ENCODE measurements at places on chromosomes 5 and 9.
A peak's percentile ranks its signal among the peaks of the same experiment; 100 is the strongest.

- DNase-seq, result no peak
These were observed 16.9 kb downstream of the GSN start for GRCh38 chr9:121284733-121285451.

GRCh38 chr5:172282272-172283019 lies 1.1 kb downstream of the UBTD2 start:
- DNase-seq, result no peak

DNA sequence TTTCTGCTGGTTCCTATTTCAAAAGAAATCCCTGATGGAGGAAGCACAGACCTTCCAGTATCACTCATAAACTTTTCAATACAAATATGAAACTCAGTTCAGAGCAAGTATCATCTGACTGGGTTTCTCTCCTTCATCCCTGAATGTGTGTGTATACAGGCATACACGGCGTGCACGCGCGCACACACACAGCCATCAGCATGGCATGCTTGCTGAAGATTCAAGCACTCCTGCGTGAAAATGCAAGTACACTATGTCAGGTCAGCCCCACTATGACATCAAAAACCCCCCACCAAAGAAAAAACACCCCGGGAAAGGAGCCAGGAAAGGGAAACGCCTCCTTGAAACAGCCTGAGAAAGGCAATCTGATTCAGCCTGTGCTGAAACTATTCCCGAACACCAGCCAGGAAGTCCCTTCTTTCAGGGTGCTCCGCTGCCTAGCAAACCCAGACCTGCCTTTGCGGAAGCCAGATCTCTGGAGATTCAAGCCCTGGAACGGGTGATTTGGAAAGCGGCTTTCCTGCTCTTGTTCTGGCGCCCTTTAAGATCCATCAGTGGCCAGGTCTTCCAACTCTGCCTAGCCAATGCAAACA lies 831 bp downstream of the KLHL3 start:
- no peak for DNase-seq

DNA sequence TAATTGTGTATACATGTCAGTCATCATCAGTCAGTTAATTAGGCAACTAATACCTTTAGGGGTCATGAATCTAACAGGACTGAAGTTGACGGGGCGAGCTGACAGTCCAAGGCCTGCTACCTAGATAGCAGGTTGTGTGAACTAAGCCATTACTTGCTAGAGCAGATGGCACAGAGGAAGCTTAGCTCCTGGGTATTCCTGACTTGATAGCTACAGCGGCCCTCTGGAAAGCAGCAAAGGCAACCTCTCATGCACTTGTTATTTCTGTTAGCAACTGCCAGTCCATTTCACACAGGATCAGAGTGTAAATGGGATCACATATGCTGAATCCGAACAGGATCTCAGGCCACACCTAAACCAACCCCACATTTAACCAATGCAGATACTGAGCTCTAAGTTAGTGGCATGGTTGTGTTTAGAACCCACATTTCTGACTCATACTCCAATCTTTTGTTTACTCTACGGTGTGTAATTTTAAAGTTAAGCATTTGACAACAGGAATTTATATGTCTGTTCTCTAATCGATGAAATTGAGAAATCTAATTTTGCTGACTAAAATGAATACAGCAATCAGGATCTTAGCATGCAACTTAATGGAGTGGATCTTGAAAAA lies 521.3 kb upstream of the ZNF608 start:
- DNase-seq, result no peak

DNA sequence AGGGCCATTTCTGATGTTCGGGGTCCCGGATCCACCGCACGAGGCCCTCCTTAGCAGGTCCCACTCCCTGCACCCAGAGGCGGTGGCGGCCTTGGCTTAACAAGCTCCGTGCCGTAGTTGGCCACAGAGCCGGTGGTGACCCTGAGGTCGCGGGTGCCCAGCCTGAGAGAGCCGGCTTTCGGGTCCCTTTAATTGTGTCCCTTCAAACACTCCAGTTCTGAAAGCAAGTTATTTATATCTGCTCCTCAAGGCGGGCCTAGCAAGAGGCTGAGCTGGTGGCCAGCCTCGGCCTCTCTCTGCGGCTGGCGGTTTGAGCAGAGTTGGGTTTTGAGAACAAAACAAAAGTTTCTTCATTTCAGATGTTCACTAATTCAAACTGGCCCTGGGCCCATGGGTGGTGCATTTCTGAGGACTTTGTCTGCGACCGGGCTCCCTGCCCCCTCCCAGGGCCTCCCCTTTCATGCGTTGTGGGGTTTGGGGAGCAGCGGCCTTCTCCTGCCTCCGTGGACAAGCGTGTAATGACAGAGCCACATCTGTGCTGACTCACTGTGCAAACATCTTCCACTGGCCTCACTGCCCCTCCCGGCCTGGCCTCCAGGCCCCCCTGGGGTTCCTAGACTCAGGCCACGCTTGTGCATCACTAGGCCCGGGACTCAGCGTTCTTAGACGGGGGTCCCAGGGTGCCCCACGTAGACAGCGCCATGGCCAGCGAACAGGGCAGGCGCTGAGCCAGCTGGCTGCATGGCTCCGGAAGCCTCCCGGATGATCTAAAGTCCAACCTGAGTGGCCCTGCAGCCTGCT lies 49.4 kb upstream of the COL5A1 start:
- DNase-seq, result no peak

GRCh38 chr5:178991190-178992145 lies 3.7 kb downstream of the GRM6 start:
- DNase-seq, result no peak

- no peak for DNase-seq
These were observed 21.4 kb upstream of the ANXA2R start for GRCh38 chr5:43061352-43062075.

DNA sequence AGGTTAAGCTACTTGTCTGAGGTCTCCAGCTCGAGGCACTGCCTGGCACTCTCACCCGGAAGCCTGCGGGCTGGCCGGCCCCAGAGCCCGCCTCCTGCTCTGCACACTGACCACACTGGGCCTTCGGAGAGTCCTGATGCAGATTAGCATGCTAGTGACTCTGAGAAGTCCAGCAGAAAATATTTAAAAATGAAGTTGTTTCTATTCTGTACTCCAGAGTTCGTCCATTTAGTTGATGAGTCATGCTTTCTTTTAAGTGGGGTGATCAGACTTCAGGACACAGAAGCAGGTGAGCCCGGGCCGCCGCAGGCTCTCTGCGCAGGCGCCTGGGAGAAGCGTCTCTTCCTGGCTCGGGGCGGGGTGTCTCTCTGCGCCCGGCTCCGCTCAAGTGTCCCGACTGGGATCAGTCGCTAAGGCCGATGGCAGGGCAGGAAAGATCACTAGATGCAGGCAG lies 32.5 kb downstream of the FAM240B start:
- DNase-seq, result no peak

DNA sequence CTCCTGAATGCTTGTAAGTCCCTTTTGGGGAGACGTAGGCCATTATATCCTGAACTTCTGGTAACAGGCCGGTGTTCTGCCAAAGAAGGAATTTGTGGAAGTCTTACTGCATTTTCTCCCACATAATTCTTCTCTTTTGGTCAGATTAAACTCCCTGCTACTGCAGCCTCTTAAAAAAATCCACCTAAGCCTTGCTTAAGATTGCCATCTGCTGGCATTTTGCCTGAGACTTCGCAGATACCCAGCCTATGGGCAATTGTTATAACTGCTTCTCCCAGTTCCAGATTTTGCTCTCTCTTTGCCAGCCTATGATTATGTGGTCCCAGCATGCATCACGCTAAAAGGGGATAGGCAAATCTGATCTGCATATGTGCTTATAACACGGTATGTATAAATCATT lies 391.6 kb upstream of the CHD1 start:
- no peak for DNase-seq

DNA sequence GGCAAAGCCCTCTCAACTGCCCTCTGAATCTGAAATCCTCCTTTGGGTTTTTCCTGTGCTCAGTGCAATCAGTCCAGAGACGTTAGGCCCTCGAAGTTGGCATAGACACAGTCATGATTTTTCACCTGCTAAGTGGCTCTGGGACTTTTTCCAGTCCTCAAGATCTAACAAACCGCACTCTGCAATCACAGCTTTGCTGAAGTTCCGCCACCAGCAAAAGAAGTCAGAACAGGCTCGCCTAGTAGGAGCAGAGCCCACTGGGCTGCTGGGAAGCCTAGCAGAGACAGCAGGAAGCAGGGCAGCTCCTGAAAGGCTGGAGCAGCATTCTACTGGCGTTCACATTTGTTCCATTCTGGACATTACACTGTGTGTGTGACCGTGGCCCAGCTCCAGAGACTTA lies 222.8 kb upstream of the KIF2A start:
- no peak for DNase-seq

DNA sequence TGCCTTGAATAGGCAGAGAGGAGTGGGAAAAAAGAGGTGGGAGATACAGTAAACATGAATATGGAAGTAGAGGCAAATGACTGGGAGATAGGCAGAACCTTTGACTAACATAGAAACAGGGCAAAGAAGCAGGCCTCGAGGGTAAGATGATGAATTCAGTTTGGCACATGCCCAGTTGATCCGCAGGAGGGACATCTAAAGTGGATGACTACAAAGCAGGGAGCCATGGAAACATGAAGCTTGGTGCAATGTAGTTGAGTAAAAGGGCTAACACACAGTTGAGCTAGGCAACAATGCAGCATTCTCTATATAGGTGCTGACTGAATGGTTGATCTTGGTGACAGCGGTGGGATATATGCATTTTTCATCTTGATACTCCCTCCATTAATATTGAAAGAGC lies 253.8 kb downstream of the DMRT2 start:
- no peak for DNase-seq

GRCh38 chr9:113620377-113621161 lies 157.0 kb downstream of the RGS3 start:
- DNase-seq, result no peak

DNA sequence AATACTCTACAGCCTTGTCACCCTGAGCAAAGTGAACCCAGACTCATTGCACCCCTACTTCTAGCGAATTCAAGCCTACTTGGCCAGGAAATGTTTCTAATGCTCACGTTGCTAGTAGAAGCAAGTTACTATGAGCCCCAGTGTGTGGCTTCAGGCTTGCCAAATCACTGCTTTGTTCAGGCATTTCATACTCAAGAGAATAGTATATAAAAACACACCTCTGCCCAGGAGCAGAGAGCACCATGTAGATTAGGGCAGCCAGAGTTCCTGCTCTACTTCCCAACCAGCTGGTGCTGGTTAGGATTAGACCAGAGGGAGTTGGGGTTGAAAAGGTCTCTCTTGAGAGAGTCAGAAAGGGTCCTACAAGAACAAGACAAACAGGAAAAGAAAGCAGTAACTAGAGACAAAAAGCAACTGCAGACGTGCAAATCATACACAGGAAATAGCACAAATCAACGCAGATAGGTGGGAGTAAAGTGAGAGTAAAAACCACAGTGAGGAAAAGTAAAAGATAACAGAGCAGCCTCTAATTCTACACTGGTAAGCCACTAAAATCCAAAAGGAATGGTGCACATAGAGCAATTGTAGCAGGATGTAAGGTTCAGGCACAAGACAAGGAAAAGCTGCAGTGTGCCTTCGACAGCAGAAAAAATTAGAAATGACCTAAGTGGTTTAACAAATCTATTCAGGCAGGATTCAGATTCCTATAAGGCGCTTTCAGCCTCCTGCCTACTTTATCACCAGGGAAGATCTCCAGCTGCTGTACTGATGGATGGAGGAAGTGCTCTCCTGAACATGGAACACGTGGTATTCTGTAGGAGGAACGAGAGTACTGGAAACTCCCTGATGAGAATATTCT lies 49.6 kb upstream of the KIF2A start:
- DNase-seq, result peak; percentile 3

GRCh38 chr5:149442563-149443182 lies 63.6 kb upstream of the IL17B start:
- DNase-seq, result peak; percentile 73

GRCh38 chr5:133930061-133930812 lies 38.2 kb downstream of the C5orf15 start:
- DNase-seq, result peak; percentile 63

DNA sequence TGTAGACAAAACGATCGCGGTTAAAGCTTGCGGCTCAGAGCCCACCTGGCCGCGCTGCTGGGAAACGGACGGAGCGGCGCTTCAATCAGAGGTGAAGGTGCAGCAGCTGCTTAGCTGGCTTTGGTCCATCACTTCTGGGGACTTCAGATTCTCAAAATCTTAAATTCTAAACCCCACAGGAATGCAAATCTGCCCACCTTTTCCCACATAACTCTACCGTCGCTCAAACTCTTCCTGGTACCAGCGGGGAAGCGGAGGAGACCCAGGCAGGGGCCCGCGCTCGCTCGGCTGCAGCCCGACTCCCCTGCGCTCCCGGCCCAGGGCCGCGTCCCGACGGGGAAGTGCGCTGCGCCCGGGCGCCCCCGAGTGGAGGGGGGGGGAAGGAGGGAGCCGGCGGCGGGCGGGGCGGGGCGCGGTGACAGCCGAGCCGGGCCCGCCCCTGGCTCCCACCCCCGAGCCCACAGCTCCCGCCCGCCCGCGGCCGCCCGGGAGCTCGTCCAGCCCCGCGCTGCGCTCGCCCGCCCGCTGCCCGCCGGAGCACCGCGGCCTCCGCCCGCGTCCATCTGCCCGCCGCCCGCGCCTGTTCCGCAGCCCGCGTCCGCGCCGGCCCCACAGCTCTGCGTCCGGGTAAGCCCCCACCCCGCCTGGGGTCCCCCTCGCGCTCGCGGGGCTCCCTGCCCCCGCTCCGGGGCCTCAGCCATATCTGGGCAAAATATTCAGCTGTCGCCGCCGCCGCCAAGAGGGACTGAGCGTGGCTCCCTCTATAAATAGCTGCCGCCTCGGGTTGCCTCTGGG lies at the start of gene TMOD1:
Gene TMOD1 (plus strand): TSS at position 490 of the 795 bp plus-strand sequence. CDS start 22,523 bp downstream, outside the sequence.
- peak; percentile 23 for DNase-seq

DNA sequence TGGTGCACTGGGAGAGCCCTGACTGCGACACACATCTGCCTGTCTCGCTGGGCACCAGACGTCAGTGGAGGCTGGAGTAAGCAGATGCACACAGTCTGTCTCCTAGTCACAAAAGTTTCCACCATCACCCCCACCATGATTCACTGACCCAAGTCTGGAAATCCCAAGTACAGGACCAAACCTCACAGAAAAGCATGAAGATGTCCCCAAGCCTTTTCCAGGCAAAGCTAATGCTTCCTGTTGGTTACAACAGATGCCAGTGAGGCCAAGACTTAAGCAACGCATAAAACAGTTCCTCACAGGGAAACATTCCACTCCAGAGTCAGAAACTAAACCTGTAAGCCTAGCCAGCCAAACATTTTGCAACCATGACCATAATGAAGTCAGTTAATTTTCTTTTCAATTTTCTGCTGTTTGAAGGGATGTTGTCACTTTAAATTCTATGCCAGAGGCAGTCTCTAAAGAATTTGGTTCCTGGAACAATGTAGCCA lies 259.3 kb upstream of the SLC30A5 start:
- DNase-seq, result no peak

- no peak for DNase-seq
These were observed 102.5 kb upstream of the ERCC6L2 start for GRCh38 chr9:95773053-95773418.

Data from activated CD4-positive, alpha-beta T cell treated with anti-CD3 and anti-CD28 coated beads for 4 hours (primary cell).